ENCODE measurements at places on chromosomes 4 and X. TPM values are rescaled to one million over a fixed set of nuclear protein-coding genes. Genes with fewer than 3 reads are reported as not detected.

Gene SMR3B
- not detected for total RNA-seq

Gene RS1
- total RNA-seq = 4.7 TPM

Gene CENPE
- 0.78 TPM for total RNA-seq

Gene CABS1
- total RNA-seq = not detected

Gene MAGED4
- total RNA-seq = 2.1 TPM

Gene SSX1
- total RNA-seq = not detected

Gene ACOX3
- total RNA-seq = 21.6 TPM

- H3K27ac ChIP-seq = no peak overlapping the region
- no peaks in the 10 kb centered on the region for H3K4me1 ChIP-seq
Measured at GRCh38 chr4:151808120-151808529, 47.3 kb upstream of the GATB start.

- no peaks in the 10 kb centered on the region for H3K27me3 ChIP-seq
- no peak for DNase-seq
- H3K27ac ChIP-seq = no peak overlapping the region
Measured at GRCh38 chr4:153593161-153593560, 90.9 kb upstream of the TLR2 start.

DNA sequence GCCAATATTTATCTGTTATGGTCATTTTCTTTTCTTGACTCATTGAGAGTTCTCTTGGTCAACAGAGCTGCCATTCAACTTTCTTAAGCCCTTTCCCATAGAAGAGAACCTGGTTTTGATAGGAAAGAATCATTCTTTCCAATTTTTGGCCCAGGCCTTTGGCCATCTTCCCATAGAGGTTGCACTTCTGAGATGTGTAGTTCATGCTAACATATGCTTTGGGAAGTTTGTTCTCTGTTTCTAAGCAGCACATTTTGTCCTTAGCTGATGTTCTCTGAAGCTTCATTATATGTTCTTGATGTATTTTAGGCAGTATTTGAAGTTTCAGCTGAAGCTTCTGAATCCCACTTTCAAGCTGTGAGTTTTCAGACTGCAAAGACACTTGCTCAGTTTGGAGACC is 161.1 kb downstream of the VEGFC start:
- no peaks in the 10 kb centered on the region for H3K27me3 ChIP-seq
- no peaks in the 10 kb centered on the region for H3K4me1 ChIP-seq
- no peaks in the 10 kb centered on the region for H3K36me3 ChIP-seq
- no peak overlapping the region for H3K27ac ChIP-seq

- no peak for DNase-seq
- H3K36me3 ChIP-seq = no peaks in the 10 kb centered on the region
- no peaks in the 10 kb centered on the region for H3K27me3 ChIP-seq
- H3K4me3 ChIP-seq = no peak overlapping the region
- H3K27ac ChIP-seq = no peak overlapping the region
Measured at GRCh38 chrX:142711796-142712290, 313.9 kb upstream of the SPANXN4 start.

DNA sequence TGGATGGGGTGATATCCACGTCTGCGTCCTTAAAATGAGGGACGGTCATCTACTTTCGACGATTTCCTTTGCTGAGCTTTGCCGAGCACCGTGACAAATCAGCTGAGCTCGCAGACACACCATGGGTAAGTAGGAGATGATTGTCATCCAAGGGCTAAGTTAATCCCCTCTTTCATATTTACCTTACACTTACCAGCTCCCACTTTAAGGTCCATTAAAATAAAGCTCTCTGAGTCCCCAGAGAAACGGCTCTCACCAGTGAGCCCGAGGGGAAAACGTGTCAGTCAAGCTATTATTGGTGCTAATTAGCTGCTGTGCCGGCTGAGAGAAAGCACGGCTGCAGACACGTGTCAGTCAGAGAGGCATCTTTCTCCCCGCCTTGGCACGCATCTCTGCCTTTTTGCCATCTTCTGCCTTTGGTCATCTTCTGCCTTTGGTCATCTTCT is 72.2 kb downstream of the CRLF2 start:
- no peak for DNase-seq
- no peak overlapping the region for H3K27ac ChIP-seq
- H3K4me1 ChIP-seq = no peaks in the 10 kb centered on the region
- no peaks in the 10 kb centered on the region for H3K27me3 ChIP-seq
- H3K4me3 ChIP-seq = no peak overlapping the region

GRCh38 chr4:101857176-101857575 is 66.6 kb downstream of the BANK1 start:
- DNase-seq = no peak
- no peaks in the 10 kb centered on the region for H3K4me1 ChIP-seq
- H3K4me3 ChIP-seq = no peak overlapping the region
- H3K27ac ChIP-seq = no peak overlapping the region
- H3K27me3 ChIP-seq = no peaks in the 10 kb centered on the region

GRCh38 chr4:89995006-89995405 is 100.4 kb downstream of the MMRN1 start:
- no peaks in the 10 kb centered on the region for H3K4me1 ChIP-seq
- H3K27me3 ChIP-seq = no peaks in the 10 kb centered on the region
- no peak overlapping the region for H3K4me3 ChIP-seq
- DNase-seq = peak; percentile 23
- no peaks in the 10 kb centered on the region for H3K36me3 ChIP-seq

DNA sequence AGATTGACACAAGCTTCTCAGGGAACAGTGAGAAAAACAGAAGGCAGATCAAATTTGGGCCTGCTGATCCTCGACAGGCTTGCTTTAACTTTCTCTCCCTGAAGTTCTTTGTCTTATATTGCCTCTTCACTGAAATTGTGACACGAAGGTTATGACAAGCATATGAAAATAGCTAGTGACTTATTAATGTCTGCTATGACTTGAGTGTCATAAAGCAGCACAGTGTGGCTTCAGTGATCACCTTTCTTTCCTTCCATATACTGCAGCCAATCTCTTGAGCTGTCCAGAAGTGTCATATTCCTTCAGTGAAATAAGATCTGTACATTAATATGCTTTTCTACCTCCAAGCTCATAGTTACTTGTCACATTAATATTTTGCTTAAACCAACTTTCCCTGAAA is 870.2 kb downstream of the C4orf33 start:
- no peaks in the 10 kb centered on the region for H3K4me1 ChIP-seq
- H3K4me3 ChIP-seq = no peak overlapping the region
- H3K36me3 ChIP-seq = no peaks in the 10 kb centered on the region
- H3K27me3 ChIP-seq = no peaks in the 10 kb centered on the region
- H3K27ac ChIP-seq = no peak overlapping the region

DNA sequence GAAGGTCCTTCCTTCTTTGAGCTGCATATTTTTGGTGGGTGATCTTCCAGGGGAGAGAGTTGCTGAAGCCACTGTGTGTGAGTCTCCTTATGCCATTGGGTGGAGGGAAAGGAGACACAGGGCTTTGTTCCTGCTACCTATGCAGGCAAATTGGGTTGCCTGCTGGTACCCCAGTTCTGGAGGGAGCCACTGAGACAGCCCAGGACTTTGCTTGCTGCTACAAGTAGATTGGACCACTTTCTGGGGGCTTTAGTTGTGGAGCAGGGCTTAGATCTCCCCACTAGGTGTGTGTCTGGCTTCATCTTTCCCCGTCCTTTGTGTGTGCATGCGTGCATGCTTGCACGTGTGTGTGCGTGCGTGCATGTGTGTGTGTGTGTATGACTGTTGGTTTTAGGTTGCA is 10.0 kb downstream of the CITED1 start:
- H3K4me1 ChIP-seq = no peaks in the 10 kb centered on the region
- no peak overlapping the region for H3K4me3 ChIP-seq
- H3K36me3 ChIP-seq = no peaks in the 10 kb centered on the region

GRCh38 chrX:54529151-54529550 is 868 bp upstream of the GNL3L start:
- H3K27me3 ChIP-seq = no peaks in the 10 kb centered on the region
- H3K4me3 ChIP-seq = peak overlapping the region; percentile 70
- H3K4me1 ChIP-seq = no peaks in the 10 kb centered on the region
- no peaks in the 10 kb centered on the region for H3K36me3 ChIP-seq
